ENCODE measurements at places on chromosomes 12 and 14.

DNA sequence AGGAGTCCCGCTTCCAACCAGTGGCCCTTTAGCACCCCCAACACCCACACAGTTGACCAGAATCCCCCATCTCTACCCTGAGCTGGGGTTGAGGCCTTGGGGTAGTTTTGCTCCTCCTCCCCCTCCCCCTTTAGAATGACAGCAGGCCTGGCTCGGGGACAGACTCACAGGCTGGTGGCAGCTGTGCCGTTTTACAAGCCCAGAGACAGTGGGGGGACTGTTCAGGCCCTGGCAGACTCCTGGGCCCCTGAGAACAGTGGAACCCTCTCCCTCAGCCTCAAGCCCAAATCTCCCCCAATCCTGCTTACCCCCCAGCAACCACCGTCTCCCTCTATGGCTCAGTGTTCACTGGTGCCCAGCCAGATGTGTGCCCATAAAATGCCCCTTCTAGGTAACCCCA, 10.1 kb downstream of the TMEM119 start:
- DNase-seq: peak; percentile 35

GRCh38 chr12:4271717-4272423, 1.7 kb upstream of the CCND2 start:
- DNase-seq: peak; percentile 56

DNA sequence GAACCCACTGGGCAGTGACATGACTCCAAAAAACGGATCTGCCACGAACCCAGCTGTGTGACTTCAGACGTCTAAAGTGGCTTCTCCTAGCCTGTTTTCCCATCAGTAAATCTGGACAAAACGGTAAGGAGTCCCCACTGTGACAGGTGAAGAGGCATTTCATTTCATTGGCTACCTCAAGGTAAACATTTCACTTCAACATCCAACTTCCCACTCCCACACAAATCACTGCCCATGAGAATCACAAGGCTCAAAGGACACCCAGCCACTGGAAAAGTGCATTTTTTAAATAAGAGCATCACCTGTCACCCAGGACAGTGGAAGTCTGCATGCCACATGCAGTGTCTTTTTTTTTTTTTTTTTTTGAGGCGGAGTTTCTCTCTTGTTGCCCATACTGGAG, 27.9 kb downstream of the HSP90AA1 start:
- DNase-seq: no peak

DNA sequence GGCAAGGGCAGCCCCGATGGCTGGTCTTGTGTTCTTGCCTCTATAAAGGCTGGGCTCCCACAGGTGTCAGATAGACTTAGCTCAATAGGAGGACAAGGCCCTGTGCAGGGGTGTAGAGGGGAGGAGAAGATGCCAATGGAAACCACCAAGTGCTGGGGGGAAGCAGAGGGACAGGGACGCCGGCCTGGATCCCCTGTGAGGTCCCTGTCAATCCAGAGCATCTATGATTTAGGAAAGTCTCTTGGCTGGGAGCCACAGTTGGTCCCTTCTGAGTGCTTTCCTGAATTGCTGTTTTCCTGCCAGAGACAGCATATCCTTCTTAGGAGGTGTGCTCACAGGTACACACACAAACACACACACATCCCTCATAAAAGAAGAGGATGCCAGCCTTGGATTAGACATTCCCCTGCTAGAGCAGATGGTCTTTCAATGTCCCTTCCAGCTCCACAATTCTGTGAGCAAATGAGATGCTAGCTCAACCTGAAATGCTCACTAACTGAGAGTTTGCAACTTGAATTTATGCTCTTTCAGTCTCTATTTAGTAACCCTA, 62.7 kb downstream of the TTC7B start:
- DNase-seq: no peak

DNA sequence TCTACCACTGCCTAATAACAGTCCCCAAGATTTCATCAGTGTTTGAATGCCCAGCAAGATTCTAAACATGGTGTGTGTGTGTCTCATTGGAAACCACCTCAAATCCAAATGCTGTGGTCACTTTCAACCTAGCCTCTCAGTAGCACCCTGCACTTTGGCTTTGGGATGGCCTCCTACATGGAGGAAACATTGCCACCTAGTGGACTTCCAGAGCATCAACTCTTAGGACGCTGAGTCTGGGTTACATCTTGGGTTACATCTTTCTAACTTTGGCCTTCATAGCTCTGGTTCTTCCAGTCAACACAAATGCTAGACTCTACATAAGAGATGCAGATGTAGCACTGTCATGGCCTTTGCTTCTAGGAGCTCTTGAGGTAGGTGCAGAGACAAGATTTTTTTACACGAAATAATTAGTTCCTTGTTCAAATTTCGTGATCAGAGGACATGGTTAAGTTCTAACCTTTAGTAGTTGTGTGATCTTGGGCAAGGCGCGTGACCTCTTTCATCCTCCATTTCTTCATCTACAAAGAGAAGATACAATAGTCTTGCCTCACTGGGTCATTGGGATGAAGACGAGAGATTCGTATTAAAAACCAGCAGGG, 113.5 kb upstream of the VASH1 start:
- DNase-seq: no peak

GRCh38 chr12:22014041-22014782, 31.8 kb upstream of the CMAS start:
- no peak for DNase-seq

DNA sequence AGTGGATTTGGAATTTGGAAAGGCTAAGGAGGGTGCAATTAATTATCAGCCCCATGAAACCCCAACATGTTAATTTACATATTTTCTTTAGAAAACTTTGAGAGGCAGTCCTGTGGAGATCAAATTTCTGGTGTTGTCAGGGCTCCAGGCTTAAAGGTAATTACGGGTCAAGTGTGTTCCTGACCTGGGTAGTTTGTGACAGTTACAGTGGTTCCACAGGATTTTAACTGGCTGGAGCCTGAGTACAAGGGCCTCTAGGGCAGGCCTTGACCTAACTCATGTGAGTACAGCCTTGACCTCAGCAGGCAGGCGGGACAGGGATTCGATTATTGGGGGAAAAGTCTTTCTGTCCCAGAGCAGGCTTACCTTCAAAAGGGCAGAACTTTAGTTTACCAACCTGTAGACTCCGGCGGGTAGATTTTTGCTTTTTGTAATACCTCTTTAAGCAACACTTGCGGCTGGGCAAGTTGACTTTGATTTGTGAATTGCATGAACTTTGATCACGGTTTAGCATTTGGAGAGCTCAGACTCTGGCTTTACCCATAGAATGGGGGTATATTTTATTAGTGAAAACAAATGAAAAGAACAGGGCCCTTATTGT, 8.4 kb upstream of the PPTC7 start:
- DNase-seq: no peak

- DNase-seq: no peak
Measured at GRCh38 chr12:80861641-80862378, 75.9 kb downstream of the LIN7A start.

GRCh38 chr14:72510566-72510965, 383.3 kb downstream of the DPF3 start:
- DNase-seq: no peak

DNA sequence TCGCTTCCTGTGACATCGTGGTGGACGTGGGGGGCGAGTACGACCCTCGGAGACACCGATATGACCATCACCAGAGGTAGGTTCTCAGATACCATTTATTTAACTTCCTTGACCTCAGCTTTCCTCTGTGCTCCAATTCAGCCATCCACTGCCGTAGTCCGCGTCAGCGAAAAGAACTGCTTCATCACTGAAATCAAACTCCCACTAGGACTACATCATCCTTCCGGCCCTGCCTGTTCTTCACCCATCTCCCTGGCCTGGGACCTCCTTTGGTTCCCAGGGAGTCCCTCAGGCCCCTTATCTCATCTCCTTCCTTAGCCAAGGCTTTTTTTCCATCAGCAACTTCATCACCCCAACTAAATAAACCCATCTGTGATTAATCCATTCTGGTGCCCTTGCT, 692 bp downstream of the MYG1 start:
- no peak for DNase-seq
